ENCODE measurements at places on chromosomes 12 and 14.

- no peak for DNase-seq
Observed at GRCh38 chr12:103518899-103519298, 23.1 kb upstream of the C12orf42 start.

DNA sequence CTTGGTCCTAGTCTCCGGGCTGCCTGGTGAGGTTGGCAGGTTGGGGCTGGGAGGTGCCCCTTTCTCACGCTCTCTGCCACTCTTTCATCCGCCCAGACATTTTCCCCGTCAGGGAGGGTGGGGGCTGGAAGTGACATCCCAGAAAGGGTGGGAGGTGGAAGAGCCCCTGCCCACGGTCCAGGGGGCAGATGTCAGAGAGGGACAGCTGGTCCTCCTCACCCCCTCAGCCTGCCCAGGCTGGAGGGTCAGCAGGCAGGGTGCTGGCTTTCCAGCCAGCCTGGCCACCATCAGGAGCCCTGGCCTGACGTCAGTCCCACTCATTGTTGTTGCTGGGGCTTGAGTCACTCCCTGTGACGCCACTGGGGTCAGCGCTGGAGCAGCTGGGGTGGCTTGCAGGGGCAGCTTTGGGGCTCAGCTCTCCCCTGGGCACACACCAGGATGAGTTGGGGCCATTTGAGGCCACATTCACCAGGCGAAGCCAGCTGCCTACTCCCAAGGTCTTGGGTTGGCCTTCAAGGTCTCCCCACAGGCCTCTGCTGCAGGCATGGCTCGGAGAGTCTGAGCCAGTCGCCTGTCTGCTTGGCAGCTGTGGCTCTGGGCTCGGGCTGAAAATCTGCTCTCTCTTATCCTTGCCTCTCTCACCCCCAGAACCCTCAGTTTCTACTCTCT is 5.7 kb upstream of the ATG101 start:
- DNase-seq, result no peak

DNA sequence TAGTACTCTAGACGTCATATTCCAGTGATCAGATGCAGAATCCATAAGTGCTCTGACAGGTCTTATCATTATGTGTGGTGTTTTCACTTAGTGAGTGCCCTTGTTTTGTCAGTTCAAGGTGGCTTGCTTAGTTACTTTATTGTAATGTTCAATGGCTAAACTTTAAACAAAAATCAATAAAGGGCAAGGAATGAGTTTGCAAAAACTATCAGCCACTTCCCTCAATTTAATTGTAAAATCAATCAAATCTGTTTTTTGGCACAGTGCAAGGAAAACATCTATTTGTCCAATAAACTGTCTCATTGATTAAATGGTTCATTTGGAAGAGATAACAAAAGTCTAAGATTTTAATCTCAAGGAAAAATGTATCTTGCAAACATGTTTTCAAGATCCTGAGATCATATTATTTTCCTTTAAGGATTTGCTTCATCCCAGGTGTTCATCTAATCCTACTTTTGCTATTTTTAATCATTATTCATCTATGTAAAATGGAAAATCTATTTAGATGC is 59.6 kb upstream of the EEA1 start:
- no peak for DNase-seq

GRCh38 chr14:37580146-37580545 is 14.9 kb downstream of the FOXA1 start:
- DNase-seq, result no peak

GRCh38 chr14:95527387-95528002 is 7.4 kb upstream of the GLRX5 start:
- DNase-seq, result no peak

GRCh38 chr12:42759622-42760273 is 170.2 kb upstream of the PRICKLE1 start:
- DNase-seq, result no peak
